ENCODE measurements at places on chromosomes 1 and 21. TPM values are rescaled to one million over a fixed set of nuclear protein-coding genes. Genes with fewer than 3 reads are reported as not detected.

DNA sequence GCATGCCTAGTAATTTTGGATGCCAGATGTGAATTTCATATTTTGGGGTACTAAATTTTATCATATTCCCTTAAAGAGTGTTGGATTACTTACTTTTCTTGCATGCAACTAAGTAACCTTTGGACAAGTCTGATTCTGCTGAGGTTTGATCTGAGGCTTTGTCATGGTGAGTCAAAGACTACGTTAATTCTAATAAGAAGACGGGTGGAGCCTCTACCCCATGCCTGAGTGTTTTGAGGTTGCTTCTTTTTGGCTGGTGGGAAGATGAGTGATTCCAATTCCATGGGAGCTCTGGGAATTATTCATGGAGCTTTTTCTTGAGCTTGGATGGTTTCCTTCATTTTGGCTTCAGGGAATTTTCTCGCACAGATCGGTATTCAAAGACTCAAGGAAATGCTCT lies 11.6 kb upstream of the PCP4 start:
- H3K27me3 ChIP-seq, result no peaks in the 10 kb centered on the region
- no peak overlapping the region for H3K27ac ChIP-seq
- no peak for DNase-seq
- H3K36me3 ChIP-seq, result no peaks in the 10 kb centered on the region

DNA sequence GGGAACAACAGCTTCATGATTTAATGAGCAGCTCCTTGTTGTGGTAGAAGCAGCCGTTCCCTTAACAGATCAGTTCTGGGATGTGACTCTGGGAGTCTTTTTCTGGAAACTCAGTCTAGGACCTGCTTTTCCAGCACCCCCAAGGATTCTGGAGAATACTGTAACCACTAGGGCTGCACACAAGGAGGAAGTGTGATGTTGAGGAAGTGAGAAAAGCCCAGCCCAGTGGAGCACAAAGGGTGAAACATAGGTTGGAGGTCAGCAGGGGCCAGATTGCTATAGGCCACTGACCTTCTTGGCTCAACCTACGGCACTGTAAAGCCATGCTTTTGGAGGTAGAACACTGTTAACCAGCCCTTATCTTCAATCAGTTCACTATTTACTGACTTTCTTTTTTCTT lies 10.1 kb upstream of the PLA2G5 start:
- H3K36me3 ChIP-seq, result no peaks in the 10 kb centered on the region
- no peak overlapping the region for H3K27ac ChIP-seq
- H3K4me1 ChIP-seq, result no peaks in the 10 kb centered on the region
- no peaks in the 10 kb centered on the region for H3K27me3 ChIP-seq
- DNase-seq, result no peak

DNA sequence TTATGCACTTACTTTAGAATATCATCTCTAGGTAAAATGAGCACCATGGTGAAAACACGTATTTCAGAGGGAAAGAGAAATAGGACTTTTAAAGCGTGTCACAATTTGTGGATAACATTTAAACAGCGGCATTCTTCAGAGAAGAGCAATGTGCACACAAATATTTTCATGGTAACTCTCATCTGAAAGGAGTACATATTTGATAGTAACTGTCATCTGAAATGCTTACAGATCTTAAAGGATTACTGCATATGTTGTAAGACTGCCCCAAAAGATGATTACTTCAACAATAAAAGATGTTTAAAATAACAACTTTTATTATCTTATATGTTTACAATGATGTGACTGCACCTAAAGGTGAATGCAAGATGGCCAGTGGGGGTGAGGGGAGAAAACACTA lies 408.8 kb downstream of the PLA2G4A start:
- DNase-seq, result no peak
- no peak overlapping the region for H3K27ac ChIP-seq
- H3K4me1 ChIP-seq, result no peaks in the 10 kb centered on the region
- H3K36me3 ChIP-seq, result no peaks in the 10 kb centered on the region
- no peak overlapping the region for H3K4me3 ChIP-seq

MAB21L3 gene
- total RNA-seq, result 2.9 TPM

LYPLA2 gene
- total RNA-seq, result 71.3 TPM

DNA sequence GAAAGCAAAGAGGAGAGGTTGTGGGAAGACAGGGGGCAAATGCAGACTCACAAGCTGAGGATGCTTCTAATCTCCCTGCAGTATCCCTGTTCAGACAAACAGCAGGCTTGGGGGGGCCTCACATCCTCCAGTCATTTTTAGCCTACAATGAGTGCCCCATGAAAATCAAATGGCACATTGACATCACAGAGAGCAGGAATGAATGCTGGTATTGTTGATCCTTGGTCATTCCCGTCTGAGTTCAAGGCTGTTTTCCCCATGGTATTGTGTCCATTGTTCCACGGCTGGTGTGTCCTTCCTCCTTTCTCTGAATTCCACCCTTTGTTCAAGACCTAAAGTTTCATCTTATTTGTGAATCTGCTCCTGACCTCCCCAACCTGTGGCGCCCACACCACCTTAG lies 545.6 kb downstream of the AJAP1 start:
- H3K4me3 ChIP-seq, result no peak overlapping the region
- no peaks in the 10 kb centered on the region for H3K4me1 ChIP-seq
- no peaks in the 10 kb centered on the region for H3K27me3 ChIP-seq
- no peak for DNase-seq
- H3K36me3 ChIP-seq, result no peaks in the 10 kb centered on the region
- no peak overlapping the region for H3K27ac ChIP-seq

ATP6V1G3 gene
- 1.9 TPM for total RNA-seq

TMIGD3 gene
- 3.0 TPM for total RNA-seq

SPRR2B gene
- not detected for total RNA-seq

DNA sequence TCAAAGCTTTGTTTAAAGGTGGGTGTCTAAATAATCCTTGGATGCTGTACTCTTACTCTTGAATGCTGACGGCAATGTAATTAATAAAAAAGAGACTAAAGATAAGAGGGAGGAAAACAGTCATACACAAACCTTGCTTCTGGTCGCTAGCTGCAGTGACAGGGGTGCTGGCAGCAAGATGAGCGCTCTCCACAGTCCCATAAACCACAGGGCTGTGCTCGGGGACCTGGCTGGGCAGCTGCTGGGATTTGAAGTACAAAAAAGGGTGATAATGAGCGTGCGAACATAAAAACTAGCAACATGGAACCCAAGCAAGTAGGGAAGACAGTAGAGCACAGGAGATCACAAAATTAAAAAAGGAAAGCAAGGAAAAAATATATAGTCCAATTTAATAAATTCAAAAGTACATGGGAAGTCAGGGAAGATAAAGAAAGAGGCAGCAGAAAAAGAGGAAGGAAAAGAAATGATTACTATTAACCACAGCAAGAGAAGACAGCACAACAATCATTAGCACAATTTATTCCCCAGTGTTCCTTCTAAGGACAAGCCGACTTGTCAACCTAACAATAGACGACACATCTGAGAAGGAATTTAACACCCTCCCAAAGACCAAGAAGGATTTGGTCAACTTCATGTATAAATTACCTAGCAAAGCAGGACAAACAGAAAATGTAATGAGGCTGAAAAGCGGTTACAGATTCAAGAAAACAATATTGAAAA lies 162.9 kb upstream of the HP1BP3 start:
- H3K36me3 ChIP-seq, result no peaks in the 10 kb centered on the region
- no peaks in the 10 kb centered on the region for H3K27me3 ChIP-seq
- no peaks in the 10 kb centered on the region for H3K4me1 ChIP-seq

- H3K4me3 ChIP-seq, result no peak overlapping the region
- H3K4me1 ChIP-seq, result peaks cover 10% of the 10 kb centered on the region
- H3K27me3 ChIP-seq, result no peaks in the 10 kb centered on the region
- no peak overlapping the region for H3K27ac ChIP-seq
- no peak for DNase-seq
Observed at GRCh38 chr1:208054911-208055379, 144.0 kb upstream of the CD34 start.

FCGR3B gene
- total RNA-seq, result 4.3 TPM

- peak; percentile 82 for DNase-seq
- no peak overlapping the region for H3K4me3 ChIP-seq
- H3K4me1 ChIP-seq, result no peaks in the 10 kb centered on the region
- H3K36me3 ChIP-seq, result no peaks in the 10 kb centered on the region
Observed at GRCh38 chr1:206479183-206480125, 9.2 kb downstream of the IKBKE start.

GPR157 gene
- total RNA-seq, result 9.1 TPM

GRCh38 chr1:200857804-200858203 lies 15.0 kb upstream of the GPR25 start:
- H3K27me3 ChIP-seq, result no peaks in the 10 kb centered on the region
- H3K4me3 ChIP-seq, result no peak overlapping the region
- DNase-seq, result no peak
- no peaks in the 10 kb centered on the region for H3K4me1 ChIP-seq

- H3K4me1 ChIP-seq, result no peaks in the 10 kb centered on the region
- peak; percentile 17 for DNase-seq
- no peaks in the 10 kb centered on the region for H3K27me3 ChIP-seq
Observed at GRCh38 chr1:7409278-7409677, 361.8 kb upstream of the VAMP3 start.

DNA sequence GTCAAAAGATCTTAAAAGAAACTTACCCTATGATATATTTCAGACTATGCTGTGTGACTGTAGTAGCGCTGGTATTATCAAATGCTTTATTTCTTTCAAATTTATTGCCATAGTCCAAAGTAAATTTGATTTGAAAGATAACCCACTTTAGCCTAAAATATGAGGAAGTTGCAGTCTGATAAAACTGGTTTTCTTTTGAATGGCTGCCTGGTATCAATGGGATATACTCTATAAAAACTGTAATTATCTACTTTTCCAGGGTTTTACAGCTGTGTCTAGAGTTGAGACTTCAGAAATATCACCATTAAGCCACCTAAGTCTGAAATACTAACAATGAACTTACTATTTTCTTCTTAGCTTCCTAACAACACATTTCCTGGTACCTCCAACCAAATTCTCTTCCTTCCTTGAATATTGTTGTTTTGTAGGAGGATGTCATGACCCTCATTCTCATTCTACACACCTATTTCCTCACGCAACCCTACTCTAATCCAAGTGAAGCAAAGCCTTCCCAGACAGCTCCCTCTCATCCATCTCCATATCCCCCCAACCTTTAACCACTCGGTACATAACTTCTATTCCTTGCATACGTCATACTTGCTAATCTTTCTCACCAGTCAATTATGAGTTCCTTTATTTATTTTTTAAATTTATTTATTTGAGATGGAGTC lies 17.0 kb downstream of the KDM5B start:
- no peaks in the 10 kb centered on the region for H3K36me3 ChIP-seq
- H3K27me3 ChIP-seq, result no peaks in the 10 kb centered on the region
- no peak overlapping the region for H3K27ac ChIP-seq
